ENCODE measurements at places on chromosomes 4 and X.

DNA sequence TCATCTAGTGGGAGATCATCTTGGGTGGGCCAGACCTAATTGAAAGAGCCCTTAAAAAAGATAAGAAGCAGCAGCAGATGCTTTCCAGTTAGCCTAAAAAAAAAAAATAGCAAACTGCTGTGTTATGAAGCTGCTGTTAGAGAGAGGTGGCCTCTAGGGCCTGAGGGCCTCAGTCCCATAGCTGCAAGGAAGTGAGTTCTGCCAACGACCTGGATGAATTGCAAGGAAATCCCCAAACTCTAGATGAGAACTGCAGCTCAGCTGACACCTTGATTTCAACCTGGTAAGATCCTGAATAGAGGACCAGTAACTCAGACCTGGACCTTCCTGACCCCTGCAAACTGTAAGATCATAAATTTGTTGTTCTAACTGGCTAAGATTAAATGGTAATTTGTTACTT lies 275.2 kb downstream of the TENM3 start:
- no peak for DNase-seq

DNA sequence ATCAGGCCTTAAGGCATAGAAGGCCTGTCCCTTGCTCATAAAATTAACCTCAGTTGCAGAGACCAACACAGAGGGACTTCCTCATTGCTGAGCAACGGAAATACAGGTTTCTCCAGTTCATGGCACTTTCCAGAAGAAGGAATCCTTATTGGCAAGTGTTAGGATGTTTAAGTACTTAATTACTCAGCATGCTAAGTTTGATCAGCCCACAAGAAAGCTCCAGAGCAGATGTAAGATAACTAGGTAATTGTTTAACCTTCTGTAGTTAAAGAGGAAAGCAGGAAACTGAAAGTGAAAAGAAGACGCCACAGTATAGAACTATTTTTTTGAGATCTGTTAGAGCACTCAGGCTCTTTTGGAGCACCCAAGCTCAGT lies 33.5 kb downstream of the SMS start:
- DNase-seq: no peak

DNA sequence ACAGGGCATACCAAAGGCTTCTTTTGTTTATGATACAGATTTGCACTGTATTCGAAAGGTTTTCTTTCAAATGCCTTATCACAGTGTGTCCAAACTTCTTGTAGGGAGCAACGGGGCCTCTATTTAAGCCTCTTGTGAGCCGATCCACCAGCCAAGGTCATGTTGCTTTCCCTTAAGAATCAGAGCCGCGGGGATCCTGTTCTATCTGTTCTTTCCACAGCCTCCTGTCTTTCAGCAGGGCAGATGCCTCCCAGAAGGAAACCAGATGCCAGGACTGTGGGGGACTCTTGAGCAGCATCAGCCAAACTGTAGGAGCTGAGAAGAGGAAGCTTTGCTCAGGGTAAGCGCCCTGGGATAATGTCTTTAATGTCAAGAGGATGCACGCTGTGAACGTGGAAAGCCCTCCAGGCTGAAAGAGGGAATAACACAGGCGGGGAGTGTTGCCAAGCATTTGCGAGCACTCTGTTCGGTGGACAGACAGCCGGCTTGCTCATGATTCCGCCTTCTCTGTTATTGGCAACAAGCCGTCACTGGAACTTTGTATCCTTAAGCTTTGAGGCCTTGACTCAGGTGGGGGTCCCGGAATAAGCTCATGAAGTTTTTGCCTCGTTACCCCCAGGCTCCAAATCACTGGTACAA lies 279.8 kb upstream of the FRG1 start:
- no peak for DNase-seq

GRCh38 chrX:47223476-47224250 lies 5.2 kb downstream of the CDK16 start:
- no peak for DNase-seq

GRCh38 chr4:185068837-185069236 lies 50.5 kb downstream of the HELT start:
- no peak for DNase-seq

DNA sequence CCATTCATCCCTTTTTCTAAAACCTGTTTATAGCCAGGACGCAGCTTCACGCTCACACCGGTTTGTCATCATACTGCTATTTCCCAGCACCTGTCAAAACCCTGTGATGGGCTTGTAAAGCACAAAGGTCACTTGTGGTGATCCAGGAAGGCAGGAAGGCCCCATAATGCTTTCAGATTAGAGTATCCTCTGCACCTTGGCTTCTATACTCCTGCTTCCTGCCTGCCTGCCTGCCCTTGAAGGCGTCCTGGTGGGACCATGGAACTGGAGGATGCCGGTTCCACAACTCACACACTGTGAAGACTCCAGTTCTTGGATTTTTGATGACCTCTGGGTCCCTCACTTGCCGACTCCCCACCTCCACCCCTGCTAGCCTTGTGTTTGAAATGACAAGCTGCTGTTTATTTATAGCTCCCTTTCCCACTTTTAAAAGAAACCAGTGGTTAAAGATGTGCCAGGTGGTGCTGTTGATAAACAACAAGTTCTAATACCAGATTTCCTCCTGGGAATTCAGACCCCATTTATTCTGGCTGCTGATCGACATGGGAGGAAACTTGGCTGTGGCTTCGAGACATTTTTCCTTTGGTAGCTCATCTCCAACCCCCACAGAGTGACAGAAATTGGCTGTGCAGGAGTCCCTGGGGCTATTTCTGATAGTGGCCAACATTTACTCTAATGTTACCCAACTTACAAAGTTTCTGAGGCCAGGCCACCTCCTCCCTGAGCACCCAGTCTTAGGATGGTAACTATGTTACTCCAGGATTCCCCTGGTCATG lies 211.5 kb downstream of the KDR start:
- DNase-seq: no peak

- no peak for DNase-seq
Measured at GRCh38 chrX:153902385-153902784, 2.1 kb upstream of the AVPR2 start.

DNA sequence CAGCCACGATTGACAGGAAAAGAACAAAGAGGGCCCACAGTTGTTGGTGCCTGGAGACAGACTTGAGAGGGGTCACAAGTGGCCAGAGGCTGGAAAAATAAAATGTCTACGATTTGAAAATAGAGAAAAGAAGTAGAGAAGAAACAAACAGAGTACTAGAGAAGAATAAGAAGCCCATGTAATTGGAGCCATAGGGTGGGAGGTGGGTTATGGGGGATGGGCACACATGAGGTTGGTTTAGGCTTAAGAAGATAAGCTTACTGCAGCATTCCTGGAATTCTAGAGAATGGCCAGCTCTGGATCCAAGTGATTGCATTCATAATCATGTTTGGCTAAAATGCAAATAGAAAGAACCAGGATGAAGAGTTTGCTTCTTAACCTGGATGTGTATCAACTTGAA lies 210.7 kb downstream of the MAML3 start:
- DNase-seq: no peak

DNA sequence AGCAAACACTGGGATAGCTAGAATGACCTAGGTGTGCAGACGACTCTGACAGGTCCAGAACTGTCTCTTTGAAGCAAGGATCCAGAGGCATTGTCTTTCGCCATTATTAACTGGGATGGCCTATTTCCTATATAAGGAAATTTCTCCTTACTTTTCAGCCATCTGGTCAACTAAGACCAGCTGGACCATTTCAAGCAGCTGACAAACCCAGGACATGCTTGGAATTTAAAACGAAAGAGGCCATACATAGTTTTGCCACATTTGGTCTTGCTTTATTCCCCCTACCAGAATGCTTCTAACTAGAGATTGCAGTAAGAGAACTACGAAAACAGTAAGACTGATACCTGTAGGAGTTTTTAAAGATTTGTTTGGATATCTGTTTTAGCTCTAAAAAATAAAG lies 87.0 kb downstream of the GLRA2 start:
- no peak for DNase-seq

DNA sequence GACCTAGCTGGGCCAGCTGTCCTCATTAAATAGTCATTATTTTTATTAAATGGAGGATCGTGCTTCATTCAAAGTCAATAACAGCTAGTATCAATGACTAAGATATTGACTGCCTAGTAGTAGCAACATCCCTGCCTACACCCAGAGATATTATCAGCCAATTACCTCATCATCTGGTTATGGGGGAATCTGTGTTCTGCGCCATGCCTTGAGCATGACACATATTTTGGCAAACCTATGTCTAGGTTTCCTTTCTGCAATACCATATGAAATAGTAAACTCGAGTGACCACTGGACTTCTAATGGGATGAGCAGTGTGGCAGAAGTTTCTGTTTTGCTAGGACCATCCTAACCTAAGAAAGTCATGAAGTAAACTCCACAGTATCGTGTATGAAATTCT lies 50.0 kb upstream of the AADAT start:
- DNase-seq: no peak

- DNase-seq: no peak
Measured at GRCh38 chrX:69028761-69029120, 136.5 kb downstream of the PJA1 start.
